Cardiac septum (tissue), 1 donor: ENCODE measurements at places on chromosomes 12 and 14. TPM values are rescaled to one million over a fixed set of nuclear protein-coding genes. Genes with fewer than 3 reads are reported as not detected.

The DNAI7 gene
- total RNA-seq: 0.38 TPM

DNA sequence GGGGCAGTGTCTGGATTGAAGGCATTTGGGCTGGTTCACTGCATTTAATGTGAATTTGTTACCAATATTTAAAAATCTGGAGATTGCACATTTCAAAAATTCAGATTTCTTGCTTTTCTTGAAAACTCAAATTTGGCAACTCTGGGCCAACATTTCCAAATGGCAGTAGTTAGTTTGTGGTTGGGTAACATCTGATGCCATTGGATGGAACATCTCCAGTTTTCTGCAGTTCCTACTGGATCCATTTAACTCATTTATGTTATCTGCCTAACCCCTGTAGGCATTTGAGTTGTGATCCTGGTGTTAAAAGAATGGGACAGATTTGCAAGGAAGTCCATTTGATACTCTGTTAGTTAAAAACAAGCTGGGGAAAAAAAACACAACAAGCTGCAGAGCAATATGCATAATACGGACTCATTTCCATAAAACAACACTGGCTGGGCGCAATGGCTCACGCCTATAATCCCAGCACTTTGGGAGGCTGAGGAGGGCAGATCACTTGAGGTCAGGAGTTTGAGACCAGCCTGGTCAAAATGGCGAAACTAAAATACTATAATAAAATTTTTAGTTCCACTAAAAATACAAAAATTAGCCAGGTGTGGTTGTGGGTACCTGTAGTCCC is 7.9 kb downstream of the EIF2B2 start:
- DNase-seq: no peak

DNA sequence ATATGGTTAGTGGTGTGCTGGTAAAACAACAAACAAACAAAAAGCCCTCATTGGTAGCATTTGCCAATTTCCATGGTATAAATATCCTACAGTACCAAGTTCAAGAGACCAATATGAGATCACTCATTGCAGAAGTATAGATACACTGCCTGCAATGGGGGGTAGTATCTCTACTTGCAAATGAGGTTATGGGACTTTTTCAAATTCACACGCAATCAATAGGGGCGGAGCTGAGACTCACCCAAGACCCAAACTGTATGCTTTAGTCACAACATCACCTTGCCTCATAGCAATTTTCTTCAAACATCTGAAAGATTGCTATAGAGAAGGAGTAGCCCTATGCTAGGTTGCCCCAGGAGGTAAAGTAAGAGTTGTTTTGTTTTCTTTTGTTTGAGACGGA is 93.7 kb downstream of the VCPKMT start:
- no peak for DNase-seq

DNA sequence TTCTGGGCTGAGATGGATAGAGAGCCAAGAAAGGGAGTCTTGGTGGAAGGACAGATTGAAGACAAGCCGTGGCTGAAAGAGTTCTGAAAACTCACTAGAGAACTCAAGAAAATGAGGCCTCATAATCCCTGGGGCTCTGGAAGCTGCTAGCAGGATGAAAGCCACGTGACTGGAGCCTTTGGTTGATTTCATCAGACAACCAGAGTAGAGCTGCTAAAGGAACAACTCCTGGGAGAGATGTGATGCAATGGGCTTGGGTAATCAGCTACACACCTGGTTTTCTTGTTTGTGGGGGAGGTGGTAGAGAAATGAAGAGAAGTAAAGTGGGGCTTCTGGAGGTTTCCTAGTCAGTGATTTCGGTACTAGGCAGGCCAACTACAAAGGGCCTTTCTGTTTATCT is 13.4 kb downstream of the CSRNP2 start:
- DNase-seq: no peak

DNA sequence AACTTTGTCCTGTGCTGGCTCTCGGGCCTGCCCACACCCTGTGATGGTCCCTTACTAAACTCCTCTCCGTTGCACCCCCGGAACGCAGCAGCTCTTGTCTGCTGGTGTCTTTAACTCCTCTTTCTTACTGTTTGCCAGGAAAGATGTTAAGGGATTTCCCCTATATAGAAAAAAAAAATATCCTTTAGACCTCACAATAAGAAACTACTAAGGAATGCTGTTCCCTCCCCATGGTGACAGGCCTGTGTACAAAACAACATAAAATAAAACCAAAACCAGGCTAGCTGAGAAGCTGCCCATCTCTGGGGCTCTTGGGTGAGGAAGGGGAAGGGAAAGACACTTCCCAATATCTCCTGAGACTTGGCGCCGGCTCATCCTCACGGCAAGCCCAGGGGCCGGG is 95.4 kb downstream of the CHGA start:
- no peak for DNase-seq
